ENCODE measurements at places on chromosomes 13 and 19.

DNA sequence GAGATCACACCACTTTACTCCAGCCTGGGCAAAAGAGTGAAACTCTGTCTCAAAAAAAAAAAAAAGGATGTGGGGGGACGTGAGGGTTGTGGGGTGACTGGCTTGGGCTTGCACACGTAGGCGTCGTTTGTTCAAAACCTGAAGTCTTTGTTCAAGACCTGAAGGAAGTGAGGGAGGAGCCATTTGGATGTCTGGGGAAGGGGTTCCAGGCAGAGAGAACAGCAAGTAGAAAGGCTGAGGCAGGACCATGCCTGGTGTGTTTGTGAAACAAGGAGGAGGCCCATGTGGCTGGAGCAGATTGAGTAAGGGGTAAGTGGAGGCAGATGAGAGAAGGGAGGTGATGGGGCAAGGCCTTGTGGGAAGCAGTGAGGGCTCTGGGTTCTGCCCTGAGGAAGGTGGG lies 27.8 kb downstream of the PIN1 start:
- DNase-seq, result no peak

DNA sequence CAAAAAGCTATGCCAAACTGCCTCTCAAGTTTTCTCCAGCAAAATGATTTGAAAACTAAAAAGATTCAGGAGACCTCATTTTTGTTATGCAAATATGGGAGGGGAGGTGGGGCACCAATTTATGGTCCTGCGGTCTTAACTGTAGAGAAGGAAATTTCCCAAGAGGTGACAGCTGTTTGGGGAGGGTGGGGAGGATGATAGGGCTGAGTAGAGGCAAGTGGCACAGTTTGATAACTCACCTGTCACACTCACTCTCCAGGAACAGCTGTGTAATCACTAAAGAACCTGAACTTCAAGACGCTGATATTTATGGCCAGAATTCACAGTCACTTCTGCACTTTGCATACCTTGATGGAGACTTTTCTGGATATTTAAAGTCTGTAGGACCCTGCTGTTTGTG lies 232.9 kb upstream of the STARD13 start:
- no peak for DNase-seq

DNA sequence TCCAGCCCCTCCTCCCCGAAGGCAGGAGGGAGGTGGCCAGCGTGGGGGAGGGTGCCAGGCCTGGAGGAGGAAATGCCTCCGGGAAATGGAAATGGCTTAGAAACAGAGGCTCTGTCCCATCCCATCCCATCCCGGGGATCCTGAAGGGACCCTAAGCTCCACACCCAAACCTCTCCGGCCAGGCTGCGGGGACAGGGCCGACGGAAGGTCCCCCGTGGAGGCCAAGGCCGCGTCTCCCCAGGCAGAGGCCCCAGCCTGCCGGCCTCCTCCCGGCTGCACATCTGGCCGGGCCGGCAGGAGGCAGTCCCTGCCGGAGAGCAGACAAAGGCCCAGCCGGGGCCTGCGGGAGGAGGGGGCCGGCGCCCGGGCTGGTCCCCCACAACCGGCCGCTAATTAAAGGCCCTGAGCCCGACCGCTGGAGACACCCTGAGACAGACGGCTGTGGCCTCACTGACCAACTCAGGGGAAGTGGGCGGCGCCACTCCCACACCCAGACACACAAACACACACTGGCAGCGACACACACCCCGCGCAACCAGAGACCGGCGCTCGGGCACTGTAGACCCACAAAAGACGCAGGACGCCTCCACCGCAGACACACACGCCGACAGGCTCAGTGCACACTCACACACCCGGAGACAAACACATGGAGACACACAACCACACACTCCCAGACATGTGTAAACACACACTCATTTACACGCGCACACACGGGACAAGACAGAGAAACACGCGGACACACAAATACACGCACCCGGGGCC lies 1.1 kb downstream of the ADAMTS10 start:
- DNase-seq, result no peak

DNA sequence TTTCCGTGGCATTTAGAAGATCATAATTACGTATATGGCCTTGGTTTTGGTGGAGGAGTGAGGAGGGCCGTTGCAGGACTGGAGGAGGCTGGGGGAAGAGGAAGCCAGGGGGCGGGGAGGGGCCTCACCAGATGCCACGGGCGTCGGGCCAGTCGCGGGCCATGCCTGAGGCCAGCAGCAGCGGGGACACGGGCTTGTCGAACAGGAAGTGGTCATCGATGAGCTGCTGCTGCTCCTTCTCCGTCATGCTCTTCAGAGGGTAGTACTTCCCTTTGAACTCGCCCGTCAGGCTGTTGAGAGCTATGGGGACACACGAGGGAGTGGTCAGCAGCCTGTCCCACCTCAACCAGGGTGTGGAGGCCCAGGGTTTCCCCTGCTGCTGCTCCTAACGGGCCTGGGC lies 11.1 kb downstream of the CKM start:
- DNase-seq, result no peak

- DNase-seq, result no peak
Measured at GRCh38 chr13:80548915-80549314, 208.0 kb upstream of the SPRY2 start.

- no peak for DNase-seq
Measured at GRCh38 chr19:5665781-5666513, 14.4 kb downstream of the MICOS13 start.

DNA sequence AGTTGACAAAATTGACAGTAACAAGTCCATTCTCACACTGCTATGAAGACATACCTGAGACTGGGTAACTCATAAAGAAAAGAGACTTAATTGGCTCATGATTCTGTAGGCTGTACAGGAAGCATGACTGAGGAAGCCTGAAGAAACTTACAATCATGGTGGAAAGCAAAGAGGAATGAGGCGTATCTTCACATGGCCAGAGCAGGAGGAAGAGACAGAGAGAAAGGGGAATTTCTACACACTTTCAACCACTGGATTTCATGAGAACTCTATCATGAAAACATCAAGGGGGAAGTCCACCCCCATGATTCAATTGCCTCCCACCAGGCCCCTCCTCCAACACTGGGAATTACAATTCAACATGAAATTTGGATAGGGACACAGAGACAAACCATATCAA lies 758.4 kb upstream of the SLITRK1 start:
- DNase-seq, result no peak

- no peak for DNase-seq
Measured at GRCh38 chr19:2255982-2256685, at the start of gene JSRP1. TSS of gene JSRP1 (minus strand) at chr19:2256417. CDS start at chr19:2255314, 1,103 bp downstream.

GRCh38 chr13:34667286-34668218 lies 274.5 kb upstream of the NBEA start:
- no peak for DNase-seq

- no peak for DNase-seq
Measured at GRCh38 chr13:99768986-99769385, 202.6 kb downstream of the ZIC5 start.

GRCh38 chr19:10655457-10656312 lies 1.5 kb downstream of the ILF3 start:
- no peak for DNase-seq

DNA sequence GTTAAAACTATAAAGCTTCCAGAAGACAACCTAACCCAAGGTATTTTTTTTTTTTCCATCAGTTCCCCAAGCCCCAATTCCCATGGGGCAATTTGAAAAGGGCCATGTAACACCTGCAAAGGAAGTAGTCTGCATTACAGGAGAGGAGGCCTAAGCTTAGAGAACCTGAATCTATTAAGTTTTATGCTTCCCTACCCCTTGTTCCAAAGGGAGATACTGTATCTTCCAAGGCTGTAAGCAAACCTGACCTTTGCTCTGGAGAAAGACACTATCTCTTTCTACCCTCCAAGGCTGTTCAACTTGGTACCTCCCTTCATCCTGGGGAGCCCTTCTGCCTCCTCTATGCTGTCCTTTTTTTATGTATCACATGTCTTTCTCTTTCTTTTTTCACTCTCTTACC lies 15.0 kb downstream of the KATNAL1 start:
- no peak for DNase-seq

GRCh38 chr19:13729859-13730258 lies 34.5 kb upstream of the MRI1 start:
- no peak for DNase-seq

DNA sequence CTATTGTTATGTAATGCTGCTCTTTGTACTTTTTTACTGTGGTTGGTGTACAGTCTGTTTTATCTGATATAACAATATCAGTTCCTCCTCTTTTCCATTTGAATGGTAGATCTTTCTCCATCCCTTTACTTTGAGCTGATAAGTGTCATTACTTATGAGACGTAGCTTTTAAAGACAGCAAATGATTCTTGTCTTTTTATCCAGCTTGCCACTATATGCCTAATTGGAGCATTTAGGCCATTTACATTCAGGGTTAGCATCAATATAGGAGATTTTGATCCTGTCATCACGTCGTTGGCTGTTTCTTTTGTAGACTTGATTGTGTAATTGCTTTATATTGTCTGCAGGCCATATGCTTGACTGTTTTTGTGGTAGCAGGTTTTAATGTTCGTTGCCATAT lies 894.2 kb upstream of the ATXN8OS start:
- peak; percentile 9 for DNase-seq

DNA sequence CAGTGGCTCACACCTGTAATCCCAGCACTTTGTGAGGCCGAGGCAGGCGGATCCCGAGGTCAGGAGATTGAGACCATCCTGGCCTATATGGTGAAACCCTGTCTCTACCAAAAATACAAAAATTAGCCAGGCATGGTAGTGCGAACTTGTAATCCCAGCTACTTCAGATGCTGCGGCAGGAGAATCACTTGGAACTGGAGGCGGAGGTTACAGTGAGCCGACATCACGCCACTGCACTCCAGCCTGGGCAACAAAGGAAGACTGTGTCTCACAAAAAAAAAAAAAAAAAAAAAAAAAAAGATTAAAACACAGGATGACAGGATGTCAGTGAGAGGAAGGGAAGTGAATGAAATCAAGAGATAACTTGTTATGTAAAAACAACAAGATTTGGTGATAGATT lies 1158.5 kb downstream of the PCDH9 start:
- no peak for DNase-seq

GRCh38 chr13:49759503-49759902 lies 33.0 kb downstream of the KPNA3 start:
- DNase-seq, result no peak

- DNase-seq, result no peak
Measured at GRCh38 chr13:79796136-79796535, 315.2 kb downstream of the NDFIP2 start.

GRCh38 chr13:33185853-33186252 lies 99.7 kb downstream of the STARD13 start:
- no peak for DNase-seq

GRCh38 chr19:40755248-40755624 lies 4.2 kb downstream of the SNRPA start:
- DNase-seq, result no peak

- DNase-seq, result no peak
Measured at GRCh38 chr19:50173127-50173526, 10.0 kb upstream of the IZUMO2 start.

- no peak for DNase-seq
Measured at GRCh38 chr19:35421362-35421761, 26.7 kb upstream of the FFAR2 start.

- DNase-seq, result no peak
Measured at GRCh38 chr13:103062079-103062478, 4.1 kb downstream of the SLC10A2 start.

DNA sequence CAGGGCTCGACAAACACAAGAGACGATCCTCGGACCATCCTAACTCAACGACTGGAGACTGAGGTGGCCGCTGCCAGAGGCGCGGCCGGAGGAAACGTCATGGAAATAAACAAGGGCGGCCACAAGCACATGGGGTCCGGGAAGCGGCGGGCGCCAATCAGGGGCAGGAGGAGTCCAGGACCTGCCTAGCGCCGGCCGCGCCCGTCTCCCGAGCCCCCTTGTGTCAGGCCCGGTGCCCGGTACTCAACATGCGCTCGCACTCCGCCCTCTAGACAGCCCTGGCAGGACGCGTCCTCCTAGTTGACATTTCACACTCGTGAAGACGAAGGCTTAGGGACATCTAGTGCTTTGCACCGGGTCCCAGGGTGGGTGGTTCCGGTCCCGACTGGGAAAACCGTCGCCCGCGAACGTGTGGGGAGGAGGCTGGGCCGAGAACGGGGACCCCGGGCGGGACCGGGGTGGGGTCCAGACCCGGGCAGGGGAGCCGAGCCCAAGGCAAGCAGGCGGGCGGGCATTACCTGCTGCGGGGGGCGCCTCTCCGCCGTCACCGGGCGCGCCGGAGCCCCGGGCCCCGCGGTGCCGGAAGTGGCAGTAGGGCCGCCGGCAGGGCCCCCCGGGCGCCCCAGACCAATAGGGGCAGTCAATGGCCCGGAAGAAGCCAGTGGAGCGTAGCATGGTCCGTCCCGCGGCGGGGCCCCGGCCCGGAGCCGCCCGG lies 442 bp downstream of the REXO1 start:
- peak; percentile 2 for DNase-seq

- peak; percentile 2 for DNase-seq
Measured at GRCh38 chr13:47004027-47004426, 107.2 kb upstream of the HTR2A start.

GRCh38 chr19:29535214-29535831 lies 9.5 kb downstream of the VSTM2B start:
- DNase-seq, result no peak

DNA sequence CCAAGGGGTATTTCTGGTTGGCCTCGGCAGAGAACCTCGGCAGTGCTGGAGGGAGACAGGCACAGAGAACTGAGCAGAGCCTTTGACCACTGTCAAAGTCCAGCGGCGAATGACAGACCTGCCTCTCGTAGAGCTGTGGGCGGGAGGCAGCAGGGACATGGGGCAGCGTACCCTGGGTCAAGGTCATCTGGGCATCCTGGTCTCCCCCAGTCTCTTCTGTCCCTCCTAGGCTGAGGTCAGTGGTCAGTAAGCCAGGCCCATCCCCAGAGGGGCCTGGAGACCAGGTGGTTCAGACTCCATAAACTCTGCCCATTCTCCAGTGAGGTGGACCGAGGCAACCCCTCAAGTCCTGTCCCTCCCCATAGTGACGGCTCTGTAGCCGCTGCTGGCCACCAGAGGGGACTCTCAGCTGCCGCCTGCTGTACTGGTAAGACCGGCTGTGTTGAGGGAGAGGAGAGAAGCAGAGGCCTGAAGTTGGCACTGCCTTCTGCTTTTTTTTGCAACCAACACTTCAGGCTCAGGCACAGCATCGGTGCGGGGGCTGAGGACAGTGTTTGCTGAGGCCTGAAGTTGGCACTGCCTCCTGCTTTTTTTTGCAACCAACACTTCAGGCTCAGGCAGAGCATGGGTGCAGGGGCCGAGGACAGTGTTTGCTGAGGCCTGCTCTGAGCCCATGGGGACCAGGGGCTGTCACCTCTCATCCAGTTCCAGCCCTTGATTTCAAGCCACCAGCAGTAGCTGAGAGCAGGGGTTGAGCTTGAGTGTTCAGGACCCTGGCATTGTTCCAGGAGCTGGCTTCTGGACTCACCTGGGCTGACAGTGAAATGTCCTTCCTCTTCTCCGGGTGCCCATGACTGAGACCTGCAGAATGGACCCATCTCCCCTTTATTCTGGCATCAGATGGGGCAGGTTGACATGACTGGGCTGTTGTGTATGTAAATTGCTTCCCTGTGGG lies at the start of gene PGLYRP2:
Gene PGLYRP2, minus strand, starts transcription at position 111 of the 955 bp plus-strand sequence. CDS start 130 bp downstream, outside the sequence.
- no peak for DNase-seq

DNA sequence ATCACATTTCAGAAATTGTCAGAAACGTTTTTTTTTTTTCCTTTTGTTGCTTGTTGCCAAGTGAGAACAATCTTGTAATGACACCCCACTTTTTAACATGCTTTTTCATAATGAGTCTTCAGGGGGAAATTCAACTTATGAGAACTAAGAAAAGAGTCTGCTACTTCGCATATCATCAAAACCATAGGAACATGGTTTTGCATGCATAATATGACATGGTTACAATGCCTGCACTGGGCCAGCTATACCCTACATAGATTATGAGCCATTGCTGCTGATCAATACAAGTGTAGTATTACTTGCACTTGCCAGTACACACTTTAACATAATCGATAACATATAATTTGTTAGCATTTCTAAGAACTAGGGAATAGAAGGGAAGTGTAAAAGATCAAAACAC lies 191.0 kb upstream of the NBEA start:
- DNase-seq, result no peak
